ENCODE measurements at places on chromosomes 5 and 9.

DNA sequence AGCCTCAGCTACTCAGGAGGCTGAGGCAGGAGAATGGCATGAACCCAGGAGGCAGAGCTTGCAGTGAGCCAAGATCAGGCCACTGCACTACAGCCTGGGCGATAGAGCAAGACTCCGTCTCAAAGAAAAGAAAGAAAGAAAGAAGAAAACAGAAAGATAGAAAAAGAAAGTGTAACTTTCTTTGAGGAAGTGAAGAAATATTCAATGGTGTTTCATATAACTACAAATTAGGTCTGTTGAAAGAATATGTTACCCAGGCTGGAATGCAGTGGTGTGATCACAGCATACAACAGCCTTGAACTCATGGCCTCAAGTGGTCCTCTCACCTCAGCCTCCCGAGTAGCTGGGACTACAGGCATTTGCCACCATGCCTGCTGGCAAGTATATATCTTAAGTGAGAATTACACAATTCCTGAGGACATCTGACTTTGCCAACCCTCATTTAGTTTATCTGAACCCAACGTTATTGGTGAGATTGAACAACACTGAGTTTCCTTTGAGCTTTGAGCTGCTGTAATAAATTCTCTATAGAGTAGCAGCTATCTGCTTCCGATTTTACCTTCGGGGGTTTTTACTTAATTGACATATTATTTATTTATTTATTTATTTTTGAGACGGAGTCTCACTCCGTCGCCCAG, 2.0 kb upstream of the FAF2 start:
- DNase-seq, result no peak

GRCh38 chr5:149141224-149141956, at the start of gene ABLIM3:
Gene ABLIM3 (plus strand): TSS chr5:149141493. CDS start chr5:149142096, 603 bp downstream.
- DNase-seq, result peak; percentile 79

- DNase-seq, result no peak
Measured at GRCh38 chr5:71904852-71905251, 185.8 kb downstream of the CARTPT start.

DNA sequence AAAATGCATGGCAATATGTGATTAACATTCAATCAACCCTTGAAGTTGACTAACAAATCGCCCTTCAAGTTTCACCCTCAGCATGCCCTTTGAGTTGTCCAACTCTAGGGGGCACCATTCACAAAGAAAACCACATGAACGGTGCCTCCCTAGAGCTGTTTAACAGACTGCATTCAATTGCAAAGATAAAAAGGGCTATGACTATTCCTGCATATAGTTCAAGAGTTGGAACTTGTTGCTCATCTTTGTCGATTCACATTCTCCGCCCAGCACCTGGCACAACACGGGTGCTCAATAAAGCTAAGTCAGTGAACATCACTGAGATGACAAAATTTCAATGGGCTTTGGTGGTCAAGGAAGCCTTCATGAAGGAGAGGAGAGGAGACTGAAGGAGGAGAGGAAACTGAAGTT, 69.6 kb upstream of the SLC30A5 start:
- DNase-seq, result no peak

- no peak for DNase-seq
Measured at GRCh38 chr5:9058161-9058560, 487.7 kb downstream of the SEMA5A start.

DNA sequence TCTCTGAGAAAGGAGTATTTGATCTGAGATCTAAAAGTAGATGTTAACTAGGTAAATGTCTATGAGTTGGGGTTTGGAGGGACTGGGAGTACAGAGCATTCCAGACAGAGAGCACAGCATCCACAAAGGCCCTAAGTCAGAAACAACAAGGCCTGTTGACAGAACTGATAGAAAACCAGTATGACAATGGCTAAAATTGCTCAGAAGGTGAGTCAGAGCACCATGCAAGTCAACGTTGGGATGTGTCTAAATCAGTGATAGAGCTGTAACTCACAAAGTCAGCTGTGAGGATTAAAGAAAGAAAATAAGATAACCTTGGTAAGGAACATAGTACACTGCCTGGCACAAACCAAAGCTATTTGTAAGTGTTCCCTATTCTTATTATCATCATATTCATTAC, 124.0 kb downstream of the CETN3 start:
- no peak for DNase-seq

DNA sequence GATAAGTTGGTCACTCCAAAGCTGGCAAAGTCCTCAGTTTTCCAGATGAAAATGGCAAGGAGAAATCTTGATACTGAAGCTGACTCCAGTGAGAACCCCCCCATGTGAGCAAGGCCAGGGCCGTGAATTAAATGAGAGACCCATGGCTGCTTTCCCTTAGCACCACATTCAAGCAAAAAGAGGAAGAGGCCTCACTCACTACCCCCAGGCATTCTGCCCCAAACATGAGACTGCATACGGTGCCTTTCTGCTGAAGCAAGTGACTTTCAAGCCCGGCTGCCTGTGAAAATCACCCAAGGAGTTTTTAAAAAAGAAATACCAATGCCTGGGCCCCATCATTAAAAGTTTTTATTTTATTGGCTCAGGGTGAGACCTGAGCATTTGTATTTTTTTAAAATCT, 66.9 kb downstream of the TMEM252 start:
- DNase-seq, result no peak

- DNase-seq, result no peak
Measured at GRCh38 chr9:136538599-136539426, 7.0 kb downstream of the NOTCH1 start.

- no peak for DNase-seq
Measured at GRCh38 chr9:115088860-115089259, 29.1 kb downstream of the TNC start.

GRCh38 chr5:67887748-67888161, 327.8 kb upstream of the PIK3R1 start:
- no peak for DNase-seq

- peak; percentile 37 for DNase-seq
Measured at GRCh38 chr9:93267681-93268505, 84.0 kb downstream of the WNK2 start.

DNA sequence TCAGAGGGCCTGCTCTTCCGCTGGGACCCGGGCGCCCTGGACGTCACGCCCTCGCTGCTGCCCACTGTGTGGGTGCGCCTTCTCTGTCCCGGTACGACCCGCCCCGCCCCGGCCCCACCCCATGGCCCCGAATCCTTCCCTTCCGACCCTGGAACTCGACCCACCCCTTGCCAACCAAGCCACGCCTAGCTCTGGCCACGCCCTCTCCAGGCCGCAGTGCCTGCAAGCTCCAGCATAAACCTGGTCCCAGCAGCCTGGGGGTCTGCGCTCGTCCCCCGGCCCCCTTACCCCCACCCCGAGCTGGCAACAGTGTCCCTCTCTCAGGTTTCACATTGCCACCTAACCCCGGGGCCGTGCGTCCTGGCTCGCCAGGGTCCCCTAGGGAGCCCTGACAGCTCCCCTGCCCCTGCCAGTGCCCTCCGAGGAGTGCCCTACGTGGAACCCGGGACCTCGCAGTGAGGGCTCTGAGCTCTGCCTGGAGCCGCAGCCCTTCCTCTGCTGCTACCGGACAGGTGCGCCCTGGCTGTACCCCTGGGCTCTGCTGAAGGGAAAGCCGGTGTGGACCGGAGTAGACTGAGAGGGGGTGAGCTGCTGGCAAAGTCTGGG, 3.4 kb downstream of the ADGRD2 start:
- DNase-seq, result no peak

GRCh38 chr9:91008568-91008967, 206.9 kb downstream of the SYK start:
- DNase-seq, result no peak

- DNase-seq, result no peak
Measured at GRCh38 chr9:120336021-120336752, 243.8 kb downstream of the CDK5RAP2 start.

DNA sequence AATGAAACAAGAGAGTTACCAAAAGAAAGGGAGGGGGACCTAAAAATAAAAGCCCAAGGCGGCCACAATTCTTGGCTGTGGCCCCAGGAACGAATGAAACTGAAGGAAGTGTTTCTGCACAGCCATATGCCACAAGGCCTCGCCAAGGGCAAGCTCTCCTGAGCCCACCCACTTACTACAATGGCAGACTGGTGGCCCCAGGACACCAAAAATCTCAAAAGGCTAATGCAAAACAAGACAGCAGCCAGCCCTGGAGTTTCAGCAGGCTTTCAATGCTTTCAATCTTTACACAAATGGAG, 4.0 kb downstream of the CAMSAP1 start:
- no peak for DNase-seq
